ENCODE measurements at places on chromosomes 11 and 22. TPM values are rescaled to one million over a fixed set of nuclear protein-coding genes. Genes with fewer than 3 reads are reported as not detected.

Gene PRRG4
- total RNA-seq, result 33.6 TPM

Gene GNG3
- not detected for total RNA-seq

Gene GRAMD4
- total RNA-seq, result 96.0 TPM

Gene CCDC73
- 0.15 TPM for total RNA-seq

Gene KDM4E
- total RNA-seq, result not detected

Gene KCNK7
- total RNA-seq, result not detected

Gene OR56A1
- total RNA-seq, result not detected

Gene FGF19
- total RNA-seq, result 0.23 TPM

Gene SLC6A5
- not detected for total RNA-seq

Gene TRPM5
- not detected for total RNA-seq

Gene ASCC2
- total RNA-seq, result 66.1 TPM

Gene MS4A18
- not detected for total RNA-seq

Gene MRPL23
- total RNA-seq, result 147 TPM

GRCh38 chr11:111676878-111677585 lies 74.8 kb downstream of the SIK2 start:
- no peak for DNase-seq

DNA sequence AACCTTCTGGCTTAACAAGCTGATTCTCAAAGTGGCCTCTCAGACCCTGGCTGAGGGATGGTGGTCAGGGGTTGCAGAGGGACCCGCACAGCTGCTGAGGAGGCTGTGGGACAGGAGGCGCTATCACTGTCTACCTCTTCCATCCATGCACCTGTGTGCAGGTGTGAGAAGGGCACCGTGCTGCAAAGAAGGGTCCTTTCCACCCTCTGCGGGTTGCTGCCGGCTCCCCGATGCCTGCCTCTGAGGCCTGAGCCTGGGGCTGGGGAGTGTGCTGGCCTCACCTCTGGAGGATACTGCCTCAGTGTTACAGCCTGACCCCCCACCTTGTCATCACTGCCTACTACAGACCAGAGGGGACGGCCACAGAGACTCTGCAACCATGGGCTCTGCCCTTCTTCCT lies 66.1 kb upstream of the B3GAT1 start:
- DNase-seq, result no peak

- DNase-seq, result no peak
Observed at GRCh38 chr11:132844956-132845696, 687.2 kb downstream of the OPCML start.

DNA sequence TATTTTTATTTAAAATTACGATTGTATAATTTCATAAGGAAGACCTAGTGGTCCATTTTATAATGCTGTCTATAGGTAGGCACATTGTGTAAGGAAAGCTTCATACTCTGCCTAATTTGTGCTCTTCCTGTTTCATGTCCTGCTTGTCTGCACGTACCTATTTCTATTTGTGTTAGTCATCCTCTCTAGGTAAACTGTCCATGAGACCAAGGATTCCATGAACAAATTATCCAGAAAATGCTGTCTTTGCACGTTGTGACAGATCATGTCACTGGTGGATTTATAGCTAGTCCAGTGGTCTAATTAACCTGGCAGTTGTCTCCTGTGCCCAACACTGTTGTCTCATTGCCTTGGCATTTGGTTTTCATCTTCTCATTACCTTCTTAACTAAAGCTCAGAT lies 44.7 kb downstream of the DNAJC24 start:
- no peak for DNase-seq

GRCh38 chr11:45879803-45880686 lies 5.4 kb upstream of the MAPK8IP1 start:
- no peak for DNase-seq

GRCh38 chr22:44098966-44099530 lies 74.9 kb downstream of the PARVB start:
- no peak for DNase-seq

DNA sequence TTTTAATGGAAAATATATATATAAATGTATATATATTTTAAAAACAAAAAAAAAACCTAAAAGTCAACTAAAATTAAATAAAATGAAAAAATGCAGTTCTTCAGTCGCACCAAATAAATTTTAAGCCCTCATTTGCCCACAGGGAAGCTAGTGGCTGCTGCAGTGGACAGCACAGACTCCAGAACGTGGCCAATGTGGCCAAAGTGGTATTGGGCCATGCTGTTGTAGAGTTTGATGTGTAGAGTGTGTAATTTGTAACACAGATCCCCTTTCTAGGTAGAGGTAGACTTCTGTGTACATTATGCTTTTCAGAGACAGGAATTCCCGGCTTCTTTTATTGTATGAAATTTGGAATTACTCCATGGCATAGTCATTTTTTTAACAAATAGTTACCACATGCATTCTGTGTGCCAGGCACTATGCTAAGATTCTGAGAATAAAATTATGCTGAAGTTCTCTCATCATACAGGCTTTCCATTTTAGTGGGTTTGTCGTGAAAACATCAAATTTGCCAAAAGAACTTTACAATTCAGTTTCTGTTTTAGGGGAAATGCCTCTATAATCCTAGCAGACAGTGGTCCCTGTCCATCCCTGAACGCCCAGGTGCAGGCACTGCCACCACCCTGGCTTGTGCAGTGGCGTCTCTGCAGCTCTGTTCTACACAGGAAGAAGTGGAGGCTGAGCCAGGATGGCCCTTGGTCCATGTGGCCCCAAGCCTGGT lies 68.5 kb downstream of the MED15 start:
- DNase-seq, result no peak

DNA sequence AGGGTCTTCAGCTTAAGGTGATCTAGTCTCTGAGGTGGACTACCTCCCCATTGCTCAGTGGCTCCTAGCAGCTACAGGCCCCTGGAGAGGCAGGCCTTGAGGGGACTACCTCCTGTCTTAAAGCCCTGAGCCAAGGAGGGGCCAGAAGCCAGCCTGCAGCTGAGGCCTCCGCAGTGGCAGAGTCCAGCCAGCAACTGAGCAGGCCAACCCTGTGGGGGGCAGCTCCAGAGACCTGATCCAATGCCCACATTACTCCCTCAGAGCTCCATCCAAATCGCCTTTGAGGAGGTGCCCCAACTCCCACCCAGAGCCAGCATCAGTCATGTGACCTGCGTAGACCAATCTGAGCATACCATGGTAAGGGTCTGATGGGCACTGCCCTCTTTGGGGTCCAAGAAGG lies 2.7 kb downstream of the C2CD2L start:
- no peak for DNase-seq

- peak; percentile 28 for DNase-seq
Observed at GRCh38 chr11:61826930-61827570, 1.1 kb upstream of the FADS2 start.

GRCh38 chr11:5384335-5384734 lies 723 bp downstream of the OR51M1 start:
- no peak for DNase-seq

DNA sequence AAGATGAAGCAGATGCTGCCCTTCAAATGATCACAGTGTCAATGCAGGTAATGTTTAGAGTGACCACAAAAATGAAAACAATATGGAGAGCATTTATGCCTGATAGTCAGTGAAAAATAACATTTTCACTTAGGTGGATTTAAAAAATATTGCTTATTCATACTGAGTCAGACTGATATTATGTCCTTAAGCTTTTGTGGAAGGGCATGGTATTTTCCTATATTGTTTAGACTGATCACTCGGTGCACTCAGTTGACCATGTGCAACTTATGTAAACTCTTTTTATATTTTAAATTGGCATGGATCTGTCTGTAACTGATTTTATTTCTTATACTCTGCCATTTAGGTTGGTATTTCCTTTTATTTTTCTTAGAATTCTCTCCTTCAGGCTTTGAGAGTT lies 106.6 kb downstream of the DYNC2H1 start:
- DNase-seq, result no peak

- no peak for DNase-seq
Observed at GRCh38 chr11:127919206-127920000, 668.0 kb downstream of the ETS1 start.

DNA sequence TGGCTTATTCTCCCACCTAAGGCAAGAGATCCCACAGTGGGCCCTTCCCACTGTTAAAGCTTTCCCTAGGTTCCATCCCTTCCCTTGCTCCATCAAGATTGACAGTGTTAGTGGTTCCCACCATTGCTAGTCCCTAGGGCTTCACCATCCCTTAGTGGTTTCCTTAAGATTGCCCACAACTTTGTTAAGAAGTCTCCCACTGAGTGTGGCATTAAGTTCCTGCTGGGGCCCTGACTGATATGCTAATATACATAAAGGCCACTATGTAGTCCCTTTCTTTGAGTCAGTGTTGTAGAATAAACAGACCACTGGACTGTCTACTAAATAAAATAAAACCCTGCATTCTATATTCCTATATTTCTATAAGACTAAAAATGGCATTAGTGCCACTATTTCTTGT lies 176.1 kb downstream of the GUCY1A2 start:
- no peak for DNase-seq

DNA sequence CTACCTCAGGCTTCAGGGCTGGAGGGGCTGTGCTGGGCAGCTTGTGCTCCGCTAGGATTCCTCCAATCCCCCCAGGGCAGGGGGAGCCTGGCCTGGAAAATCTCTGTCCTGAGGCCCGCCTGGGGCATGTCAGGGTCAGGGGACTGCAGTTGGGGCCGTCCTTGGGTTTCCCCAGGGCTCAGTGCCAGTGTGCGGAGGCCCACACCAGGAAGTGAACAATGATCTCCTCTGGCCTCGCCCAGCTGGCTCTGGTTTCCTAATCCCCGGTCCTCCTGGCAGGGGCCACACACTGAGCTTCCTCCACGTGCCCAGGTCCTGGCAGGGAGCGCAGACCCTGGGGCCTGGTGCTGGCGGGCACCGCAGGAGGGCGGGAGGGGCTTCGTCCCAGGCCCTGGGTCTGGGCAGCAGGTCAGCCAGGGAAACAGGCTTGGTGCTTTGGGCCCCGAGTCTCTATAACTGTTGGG lies 1.4 kb upstream of the MUC2 start:
- DNase-seq, result peak; percentile 76

DNA sequence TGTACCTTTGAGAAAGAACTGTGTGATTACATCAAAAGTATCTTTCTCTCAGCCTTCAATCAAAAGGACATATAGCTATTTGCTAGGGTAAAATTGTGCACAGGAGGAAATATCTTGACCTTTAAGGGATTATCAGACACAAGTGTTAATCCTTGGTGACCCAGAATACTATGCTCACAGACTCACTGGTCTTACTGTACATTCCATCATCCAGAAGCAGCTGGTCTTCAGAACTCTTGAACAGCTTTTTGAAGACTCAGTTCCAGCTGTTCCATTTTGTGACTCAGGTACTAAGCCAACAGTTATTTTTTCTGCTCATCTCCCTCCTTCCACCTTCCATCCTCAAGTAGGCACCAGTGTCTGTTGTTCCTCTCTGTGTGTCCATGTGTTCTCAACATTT lies 19.8 kb downstream of the ZBED5 start:
- DNase-seq, result no peak

GRCh38 chr11:117604336-117604995 lies 192.6 kb downstream of the DSCAML1 start:
- DNase-seq, result no peak

DNA sequence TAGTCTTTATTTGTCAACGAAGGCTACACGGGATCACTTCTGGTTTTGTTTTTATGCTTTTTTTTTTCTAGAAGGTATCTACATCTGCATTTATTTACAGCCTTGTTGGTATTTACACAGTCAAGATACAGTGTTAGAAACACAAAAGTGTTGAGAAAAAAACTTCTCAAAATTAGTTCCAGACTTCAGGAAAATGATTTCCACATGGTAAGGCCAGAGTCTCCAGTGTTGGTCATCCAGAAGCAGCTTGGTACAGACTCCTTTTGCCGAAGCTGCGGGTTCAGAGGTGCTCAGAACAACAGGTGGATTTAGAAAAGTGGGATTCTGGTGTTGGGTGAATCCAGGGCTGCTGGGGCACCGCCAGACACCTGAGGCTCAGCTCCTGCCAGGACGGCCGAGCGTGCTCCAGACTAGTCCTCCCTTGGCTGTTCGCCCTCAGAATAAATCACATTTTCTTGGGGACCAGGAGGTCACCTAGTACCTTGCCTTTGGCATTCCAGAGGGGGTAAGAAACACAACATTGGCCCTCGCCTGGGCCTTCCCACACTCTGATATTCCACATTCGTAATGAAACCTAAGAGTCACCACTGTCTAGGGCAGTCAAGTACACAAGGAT lies 78.7 kb upstream of the NARS2 start:
- DNase-seq, result no peak

DNA sequence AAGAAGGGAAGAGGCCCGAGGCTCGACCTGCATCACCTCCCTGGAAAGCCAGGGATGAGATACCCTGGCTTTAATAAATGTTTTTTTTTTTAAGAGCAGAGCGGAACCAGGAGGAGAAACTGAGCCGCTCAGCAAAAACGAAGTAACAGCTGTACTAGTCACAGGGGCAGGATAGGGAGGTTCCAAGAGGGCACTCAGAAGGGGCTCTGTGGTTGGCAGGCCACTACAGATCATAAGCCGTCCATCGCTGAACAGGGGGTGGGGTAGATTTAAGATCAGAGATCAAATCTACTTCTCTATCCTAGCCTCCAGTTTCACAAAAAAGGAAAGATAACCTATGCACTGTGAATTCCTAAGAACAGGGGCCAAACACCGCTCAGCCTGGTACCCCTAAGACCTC lies 625 bp downstream of the EIF3D start:
- no peak for DNase-seq

DNA sequence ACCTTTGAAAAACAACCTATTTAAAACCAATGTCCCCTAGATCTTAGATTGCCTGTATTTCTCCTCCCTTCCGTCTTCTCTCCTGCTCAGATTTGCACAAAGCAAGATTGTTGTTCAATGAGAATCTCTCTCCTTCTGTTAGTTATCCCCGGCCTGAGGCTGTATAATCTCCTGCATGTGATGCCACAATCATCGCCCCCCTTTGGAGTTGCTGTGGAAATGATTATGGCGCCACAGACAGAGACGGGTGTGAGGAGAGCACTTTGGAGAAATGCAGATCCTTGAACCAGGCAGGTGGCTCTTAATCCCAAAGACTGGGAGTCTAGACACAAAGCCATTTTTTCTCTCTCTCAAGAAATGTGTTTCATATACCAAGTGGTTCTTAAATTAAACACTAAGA lies 941.3 kb downstream of the OPCML start:
- no peak for DNase-seq

GRCh38 chr11:116691771-116692177 lies 81.0 kb downstream of the BUD13 start:
- DNase-seq, result no peak

DNA sequence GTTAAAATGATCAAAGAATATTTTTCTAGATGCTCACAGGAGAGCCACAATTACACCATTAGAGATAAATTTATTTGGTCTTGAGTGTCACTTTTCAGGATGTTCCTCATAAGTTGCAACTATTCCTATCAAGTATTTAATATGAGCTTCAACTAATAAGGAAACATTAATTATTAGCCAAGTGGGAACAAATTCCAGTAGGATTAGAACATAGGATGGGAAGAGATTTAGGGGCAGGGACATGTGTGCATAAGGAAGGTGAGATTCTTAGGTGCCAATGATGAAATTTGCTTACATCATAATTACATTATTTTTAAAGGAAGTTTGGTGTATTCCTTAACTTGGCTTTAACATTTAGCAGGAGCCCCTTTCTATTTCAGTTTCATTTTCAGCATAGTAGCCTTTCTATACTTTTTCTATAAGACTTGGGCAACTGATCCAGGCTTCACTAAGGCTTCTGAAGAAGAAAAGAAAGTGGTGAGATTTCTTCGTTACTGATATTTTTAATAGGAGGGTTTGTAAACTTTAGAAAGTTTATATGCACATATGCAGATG lies 38.8 kb downstream of the CSRP3 start:
- no peak for DNase-seq

Data from upper lobe of left lung (tissue), 6 donors.